ENCODE measurements at places on chromosomes 1 and 21. TPM values are rescaled to one million over a fixed set of nuclear protein-coding genes. Genes with fewer than 3 reads are reported as not detected.

The MRPS14 gene
- total RNA-seq: 38.4 TPM

The MYBPHL gene
- not detected for total RNA-seq

The TOE1 gene
- total RNA-seq: 9.4 TPM

The MIXL1 gene
- not detected for total RNA-seq

The ZBED6 gene
- 8.3 TPM for total RNA-seq

The LCE2B gene
- not detected for total RNA-seq

The FABP3 gene
- 57.1 TPM for total RNA-seq

The NEK2 gene
- total RNA-seq: 22.7 TPM

The MYOC gene
- total RNA-seq: 0.13 TPM

The PDPN gene
- 0.06 TPM for total RNA-seq

The CFAP141 gene
- total RNA-seq: not detected

The CD1E gene
- total RNA-seq: not detected

The HLCS gene
- total RNA-seq: 35.7 TPM

The OR6K3 gene
- not detected for total RNA-seq

The SLC45A3 gene
- 2.6 TPM for total RNA-seq

The DUSP23 gene
- 19.6 TPM for total RNA-seq

The MAP1LC3C gene
- not detected for total RNA-seq

The SMG7 gene
- 14.5 TPM for total RNA-seq

The SPRTN gene
- total RNA-seq: 15.1 TPM

The OR10J1 gene
- total RNA-seq: not detected
